ENCODE measurements at places on chromosomes 6 and 20. TPM values are rescaled to one million over a fixed set of nuclear protein-coding genes. Genes with fewer than 3 reads are reported as not detected.

The MRPS18B gene
- total RNA-seq = 54.7 TPM

The TRMT11 gene
- total RNA-seq = 22.2 TPM

The FRMD1 gene
- not detected for total RNA-seq

The ULBP3 gene
- total RNA-seq = 10.0 TPM

The ESR1 gene
- 2.2 TPM for total RNA-seq
